ENCODE measurements at places on chromosomes 4 and X.

DNA sequence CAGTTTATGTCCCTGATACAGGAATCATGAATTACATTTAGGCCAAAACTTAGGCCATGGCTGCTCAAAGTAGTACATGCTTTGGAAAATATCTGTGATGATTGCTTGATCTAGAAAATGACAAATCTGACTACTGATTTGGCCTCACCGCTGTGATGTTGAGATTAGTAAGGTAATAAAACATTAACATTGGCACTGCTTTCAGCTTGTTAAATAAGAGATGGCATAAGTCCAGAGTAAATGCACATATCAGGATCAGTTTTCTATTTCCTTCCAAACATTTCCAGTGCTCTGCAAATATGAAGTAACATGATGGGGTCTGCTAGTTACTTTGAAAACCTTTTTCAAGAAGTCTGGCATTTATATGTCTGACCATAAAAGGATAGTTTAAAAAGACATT, 687.3 kb upstream of the ACTRT1 start:
- DNase-seq, result no peak

DNA sequence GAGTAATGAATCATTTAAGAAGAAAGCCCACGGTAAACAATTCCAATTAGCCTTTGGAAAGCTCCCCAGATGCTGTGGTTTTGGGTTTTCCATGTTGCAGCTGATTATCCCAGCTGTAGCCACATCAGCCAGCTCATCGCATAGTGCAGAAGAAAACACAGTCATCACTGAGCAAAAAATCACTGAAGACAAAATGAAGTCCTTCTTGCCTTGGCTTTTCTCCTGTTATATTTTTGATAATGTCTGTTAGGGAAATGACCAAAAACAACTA, 193.0 kb upstream of the C1QTNF7 start:
- DNase-seq, result no peak

- DNase-seq, result no peak
Observed at GRCh38 chrX:19776753-19777152, 110.6 kb downstream of the SH3KBP1 start.

DNA sequence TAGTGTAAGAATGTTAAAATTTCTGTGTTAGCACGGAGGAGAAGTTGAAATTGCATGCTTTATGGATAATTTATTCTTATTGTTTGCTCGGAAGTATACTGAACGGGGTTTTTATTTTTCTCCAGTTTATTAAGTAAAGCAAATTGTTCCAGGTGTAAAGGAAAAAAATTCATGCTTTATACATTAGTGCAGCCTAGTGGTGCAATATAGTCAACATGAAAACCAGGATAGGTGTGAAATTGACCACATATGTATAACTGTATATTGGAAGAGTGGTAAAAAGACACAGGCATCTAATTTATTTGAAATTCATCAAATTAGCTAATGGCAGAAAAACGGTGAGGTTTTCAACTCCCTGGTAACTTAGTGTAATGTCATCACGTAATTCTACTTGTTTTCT, 959 bp downstream of the BRS3 start:
- DNase-seq, result no peak

DNA sequence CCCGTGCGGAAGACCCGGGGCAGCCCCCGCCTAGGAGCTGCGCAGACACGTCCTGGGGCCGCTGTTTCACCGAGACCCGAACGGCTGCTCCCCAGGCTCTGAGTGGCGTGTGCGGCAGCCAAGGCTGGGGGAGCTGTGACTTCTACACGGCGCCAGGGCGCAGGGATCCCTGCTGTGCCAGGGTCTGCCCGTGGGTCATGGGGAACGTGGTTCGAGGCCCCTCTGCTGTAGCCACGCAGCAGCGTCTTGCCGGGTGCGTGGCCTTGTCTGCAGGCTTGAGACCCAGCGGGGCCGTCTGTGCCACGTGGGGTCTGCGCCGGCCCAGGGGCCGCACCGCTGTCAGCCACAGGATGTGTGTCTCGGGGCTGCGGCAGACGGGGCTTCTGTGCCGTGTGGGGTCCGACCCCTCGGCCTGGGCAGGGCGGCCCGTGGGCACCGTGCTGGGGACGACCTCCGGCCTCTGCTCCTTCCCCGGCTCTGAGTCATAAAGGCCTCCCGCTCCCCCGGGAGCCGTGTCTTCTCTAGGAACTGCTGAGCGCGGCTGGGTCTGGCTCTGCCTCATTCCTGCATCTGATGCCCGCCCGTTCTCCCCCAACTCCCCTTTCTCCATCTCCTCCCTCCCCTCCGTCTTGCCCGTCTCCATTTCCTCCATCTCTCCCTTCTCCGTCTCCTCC, 12.7 kb upstream of the GTPBP6 start:
- no peak for DNase-seq

- no peak for DNase-seq
Observed at GRCh38 chr4:54318904-54319303, 89.8 kb downstream of the PDGFRA start.

GRCh38 chr4:154616731-154617130, 4.3 kb upstream of the FGG start:
- no peak for DNase-seq

GRCh38 chrX:91435395-91435794, 756 bp downstream of the PABPC5 start:
- DNase-seq, result no peak

GRCh38 chr4:71338846-71339593, at the start of gene SLC4A4:
TSS of gene SLC4A4 (plus strand) at chr4:71339020.
- DNase-seq, result no peak

GRCh38 chrX:98501426-98501825, 1617.7 kb downstream of the RPA4 start:
- no peak for DNase-seq

GRCh38 chr4:152454398-152455011, 81.4 kb downstream of the FBXW7 start:
- no peak for DNase-seq

GRCh38 chrX:44489515-44489914, 53.1 kb downstream of the FUNDC1 start:
- DNase-seq, result no peak

- no peak for DNase-seq
Observed at GRCh38 chr4:73684097-73684496, 56.3 kb upstream of the CXCL8 start.

DNA sequence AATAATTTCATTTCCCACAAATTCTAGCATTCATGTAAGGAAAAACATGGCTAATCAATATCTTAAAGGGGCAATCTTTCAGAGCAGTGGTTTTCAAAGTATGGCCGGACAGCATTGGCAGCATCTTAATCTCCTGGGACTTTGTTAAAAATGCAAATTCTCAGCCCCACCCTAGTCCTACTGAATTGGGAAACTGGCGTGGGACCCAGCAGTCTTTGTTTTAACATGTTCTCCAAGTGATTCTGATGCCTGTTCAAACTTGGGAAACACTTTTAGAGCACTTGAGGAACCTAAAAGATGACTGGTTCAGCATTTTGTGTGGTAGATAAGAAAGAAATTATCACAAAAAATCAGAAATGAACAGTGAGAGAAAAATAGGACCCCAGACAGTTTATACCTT, 65.7 kb downstream of the ZFX start:
- DNase-seq, result no peak

GRCh38 chrX:1851527-1851926, 236.7 kb downstream of the ASMT start:
- no peak for DNase-seq

GRCh38 chr4:181792641-181793040, 450.6 kb upstream of the TENM3 start:
- DNase-seq, result no peak

DNA sequence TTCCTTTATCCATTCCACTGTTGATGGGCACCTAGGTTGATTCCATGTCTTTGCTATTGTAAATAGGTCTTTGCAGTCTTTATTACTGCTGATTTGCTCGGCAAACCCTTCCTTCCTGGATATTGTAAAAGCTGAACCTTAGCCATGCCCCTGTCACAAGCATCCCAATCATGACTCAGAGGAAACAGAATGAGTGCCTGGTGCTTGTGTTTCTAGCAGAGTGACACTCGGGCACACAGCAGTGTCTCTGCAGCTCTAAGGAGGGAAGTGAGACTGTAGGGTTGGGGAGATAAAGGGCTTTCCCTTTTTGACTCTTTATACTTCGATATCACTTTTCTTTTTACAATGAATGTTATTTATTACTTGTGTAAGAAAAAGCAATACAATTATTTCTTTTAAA, 83.3 kb downstream of the AKAP4 start:
- DNase-seq, result no peak

All from stimulated activated CD8-positive, alpha-beta memory T cell treated with anti-CD3 and anti-CD28 coated beads, Interleukin-12 subunit alpha, Interleukin-12 subunit beta, amount 100 ng/mL, for 4 hours (primary cell).